MG63 (cell line): ENCODE measurements at places on chromosomes 1 and 21.

DNA sequence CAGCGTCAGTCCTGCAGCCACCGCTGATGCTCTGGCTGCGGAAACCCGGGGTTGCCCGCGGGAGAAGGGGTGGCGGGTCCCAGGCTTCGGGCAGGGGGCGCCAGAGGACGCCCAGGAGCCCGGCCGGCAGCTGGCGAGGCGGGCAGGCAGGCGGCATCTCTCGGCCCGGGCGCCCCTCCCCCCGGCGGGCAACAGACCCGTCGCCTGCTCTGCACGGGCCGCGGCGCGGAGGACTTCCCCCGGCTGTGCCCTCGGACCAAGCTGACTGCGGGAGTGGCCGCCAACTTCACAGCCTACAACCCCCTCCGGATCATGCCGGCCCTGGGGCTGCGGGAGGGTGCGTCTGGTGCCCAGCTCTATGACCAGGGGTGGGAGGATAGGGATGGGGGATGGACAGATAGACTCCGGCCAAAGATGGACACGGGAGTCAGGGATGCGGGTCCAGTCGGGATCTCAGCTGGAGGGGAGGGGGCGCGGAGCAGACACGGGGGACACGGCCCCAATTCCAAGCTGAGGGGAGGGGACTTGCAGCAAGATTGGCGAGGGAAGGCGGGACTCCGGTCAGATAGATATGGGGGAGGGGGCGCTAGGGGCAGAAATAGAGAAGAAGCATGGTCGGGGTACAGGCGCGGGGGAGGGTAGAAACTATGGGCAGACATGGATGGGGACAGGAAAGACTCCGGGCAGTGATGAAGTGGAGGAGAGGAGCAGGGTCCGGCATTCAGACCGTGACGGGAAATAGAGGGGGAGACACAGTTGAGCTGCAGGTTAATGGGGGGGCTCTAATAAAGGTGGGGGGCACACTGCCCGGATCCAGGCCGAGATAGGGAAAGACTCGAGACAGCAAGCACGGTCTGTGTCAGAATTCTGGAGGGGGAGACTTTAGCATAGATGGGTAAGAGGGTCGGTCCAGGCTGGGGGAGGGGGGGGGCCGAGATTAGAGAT lies 1.1 kb downstream of the ADGRB2 start:
- DNase-seq = peak; percentile 81

DNA sequence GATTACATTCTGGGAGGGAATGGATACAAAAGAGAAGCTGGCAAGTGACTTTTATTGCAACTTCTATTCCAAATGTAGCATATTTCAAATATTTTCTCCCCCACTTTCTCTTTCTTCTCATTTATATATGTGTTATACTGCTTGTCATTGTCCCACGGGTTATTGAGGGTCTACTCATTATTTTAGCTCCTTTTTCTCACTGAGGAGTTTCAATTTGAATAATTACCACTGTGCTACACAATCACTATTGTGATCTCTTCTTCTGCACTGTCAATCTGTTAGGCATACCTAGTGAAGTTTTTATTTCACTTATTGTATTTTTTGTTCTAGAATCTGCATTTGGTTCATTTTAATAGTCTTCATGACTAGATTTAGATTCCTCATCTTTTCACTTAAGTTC lies 339.7 kb downstream of the PTPRC start:
- DNase-seq = no peak

GRCh38 chr21:31708541-31708940 lies 23.4 kb downstream of the SCAF4 start:
- DNase-seq = no peak

GRCh38 chr1:73755649-73756048 lies 442.3 kb downstream of the LRRIQ3 start:
- no peak for DNase-seq

- no peak for DNase-seq
Measured at GRCh38 chr1:239276051-239276450, 110.3 kb upstream of the CHRM3 start.

DNA sequence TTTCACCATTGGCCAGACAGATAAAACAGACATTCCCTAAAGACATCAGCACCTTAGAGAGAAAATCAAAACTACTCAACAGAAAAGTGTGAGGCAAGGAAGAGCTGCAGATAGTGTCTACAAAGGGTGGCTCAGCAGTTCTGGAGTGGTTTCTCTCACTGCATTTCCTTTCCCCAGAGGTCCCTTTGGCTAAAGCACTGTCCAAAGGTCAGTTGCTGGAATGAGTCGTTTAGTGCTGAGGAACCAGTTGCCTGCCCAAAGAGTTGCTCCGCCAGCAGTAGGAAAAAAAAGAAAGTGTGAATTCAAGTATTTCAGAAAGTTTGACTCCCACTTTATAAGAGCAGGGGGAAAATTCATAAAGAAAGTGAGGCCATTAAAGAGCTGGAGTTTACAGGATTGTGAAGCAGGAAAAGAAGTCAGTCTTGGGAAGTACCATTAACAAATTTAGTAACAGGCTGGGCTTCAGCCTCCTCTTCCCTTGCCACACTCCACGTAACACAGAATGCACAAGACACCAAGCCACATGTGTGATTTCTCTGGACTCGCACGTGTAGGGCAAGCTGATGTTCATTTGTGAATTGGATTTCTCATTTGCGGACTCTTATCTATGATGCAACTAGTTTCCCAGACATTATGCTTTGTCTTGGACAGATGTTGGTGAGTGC lies 122.2 kb downstream of the RUNX1 start:
- DNase-seq = peak; percentile 43

- DNase-seq = no peak
Measured at GRCh38 chr1:221837896-221838295, 96.0 kb upstream of the DUSP10 start.

- no peak for DNase-seq
Measured at GRCh38 chr1:48846441-48846840, 69.8 kb upstream of the BEND5 start.
